ENCODE measurements at places on chromosomes 16 and 17. TPM values are rescaled to one million over a fixed set of nuclear protein-coding genes. Genes with fewer than 3 reads are reported as not detected.
A peak's percentile ranks its signal among the peaks of the same experiment; 100 is the strongest.

DNA sequence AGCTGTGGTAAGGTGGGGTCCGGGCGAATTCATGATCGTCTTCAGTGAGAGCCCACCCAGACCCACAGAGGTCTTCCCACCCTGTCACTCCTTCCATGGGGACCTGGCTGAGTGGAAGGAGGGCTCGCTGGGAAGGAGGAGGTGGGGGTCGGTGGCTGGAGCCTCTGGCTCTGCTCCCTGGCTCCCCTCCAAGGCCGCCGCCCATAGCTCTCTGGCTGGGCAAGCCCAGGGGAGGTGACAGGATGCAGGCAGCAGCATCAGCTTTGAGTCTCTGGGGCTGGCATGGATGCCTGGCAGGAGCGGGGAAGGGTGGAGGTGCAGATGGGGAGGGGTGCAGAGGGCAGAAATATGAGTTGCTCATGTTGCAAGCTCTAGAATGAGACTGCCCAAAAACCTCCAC, 147.0 kb downstream of the ENGASE start:
- DNase-seq, result no peak

- DNase-seq, result no peak
These were observed 58.3 kb downstream of the DUSP14 start for GRCh38 chr17:37547986-37548385.

The CDH16 gene
- not detected for total RNA-seq

The ZKSCAN2 gene
- total RNA-seq, result 3.6 TPM

- no peak for DNase-seq
These were observed 232.1 kb downstream of the MRTFB start for GRCh38 chr16:14303182-14303618.

DNA sequence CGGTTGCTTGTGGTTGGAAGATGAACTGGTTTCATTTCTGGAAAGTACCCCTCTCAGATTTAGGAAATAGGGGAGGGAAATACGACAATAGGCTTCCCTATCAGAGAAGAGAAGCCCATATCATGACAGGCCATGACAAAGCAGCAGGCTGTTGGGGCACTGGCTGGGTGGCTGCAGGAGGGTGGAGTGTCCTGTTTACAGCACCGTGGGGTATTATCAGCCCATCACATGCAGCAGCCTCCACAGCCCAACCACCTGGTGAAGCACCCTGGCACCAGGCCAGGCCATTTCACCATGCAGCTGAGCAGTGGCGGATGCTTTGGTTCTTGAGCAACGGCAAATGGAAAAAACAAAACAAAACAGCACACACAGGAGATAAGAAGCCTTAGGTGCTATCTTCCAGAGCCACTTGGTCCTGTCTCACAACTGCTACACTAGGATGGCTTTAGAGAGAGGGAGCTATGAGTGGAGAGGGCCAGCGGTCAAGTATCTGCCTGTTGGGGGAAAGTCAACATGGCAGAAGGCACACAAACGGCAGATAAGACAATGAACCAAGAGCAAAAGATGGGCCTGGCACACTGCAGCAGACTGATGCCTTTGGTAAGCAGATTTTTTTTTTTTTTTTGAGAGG, 24.2 kb downstream of the FAM117A start:
- peak; percentile 99 for DNase-seq

The KRTAP4-3 gene
- not detected for total RNA-seq

The NPB gene
- total RNA-seq, result 0.79 TPM

The MRPL28 gene
- total RNA-seq, result 29.2 TPM

DNA sequence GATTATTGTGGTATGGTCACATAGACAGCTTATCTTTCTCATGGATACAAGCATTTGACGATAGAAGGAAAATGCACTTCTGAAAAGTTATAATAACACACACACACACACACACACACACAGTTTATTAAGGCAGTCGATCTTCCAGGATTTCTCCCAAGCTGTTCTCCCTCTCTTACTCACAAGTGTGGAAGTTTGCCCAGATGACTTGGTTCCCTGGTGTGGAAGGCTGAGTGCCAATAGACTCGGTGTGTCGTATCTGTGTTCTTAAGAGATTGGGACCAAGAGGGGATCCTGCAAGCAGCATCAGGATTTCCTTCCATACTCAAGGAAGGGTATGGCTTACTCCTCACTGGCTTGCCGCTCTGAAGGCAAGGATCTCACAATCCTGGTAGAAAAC, 279.6 kb downstream of the HS3ST3B1 start:
- DNase-seq, result no peak

DNA sequence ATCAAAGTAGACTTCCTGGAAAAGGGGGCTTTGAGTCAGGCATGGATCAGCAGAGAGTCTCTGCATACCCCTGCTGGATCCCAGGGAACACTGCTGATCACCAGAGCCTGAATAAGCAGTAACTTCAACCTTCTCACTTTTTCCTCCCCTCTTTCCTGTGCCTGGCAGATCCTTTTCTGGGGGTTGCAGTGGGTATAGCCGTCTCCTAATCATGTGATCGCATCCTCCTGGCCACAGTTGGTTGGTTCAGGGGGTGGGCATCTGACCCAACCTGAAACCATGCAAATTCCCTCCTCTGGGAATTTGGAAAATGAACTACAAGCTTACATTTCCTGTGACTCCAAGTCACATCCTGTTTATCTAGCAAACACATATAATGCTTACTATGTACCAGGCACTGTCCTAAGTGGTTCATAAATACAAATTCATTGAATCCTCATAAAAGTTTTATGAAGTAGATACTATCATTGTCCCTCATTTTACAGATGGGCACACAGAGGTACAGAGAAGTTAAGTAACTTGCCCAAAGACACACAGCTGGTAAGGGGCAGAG, 120.3 kb downstream of the AXIN2 start:
- DNase-seq, result no peak

DNA sequence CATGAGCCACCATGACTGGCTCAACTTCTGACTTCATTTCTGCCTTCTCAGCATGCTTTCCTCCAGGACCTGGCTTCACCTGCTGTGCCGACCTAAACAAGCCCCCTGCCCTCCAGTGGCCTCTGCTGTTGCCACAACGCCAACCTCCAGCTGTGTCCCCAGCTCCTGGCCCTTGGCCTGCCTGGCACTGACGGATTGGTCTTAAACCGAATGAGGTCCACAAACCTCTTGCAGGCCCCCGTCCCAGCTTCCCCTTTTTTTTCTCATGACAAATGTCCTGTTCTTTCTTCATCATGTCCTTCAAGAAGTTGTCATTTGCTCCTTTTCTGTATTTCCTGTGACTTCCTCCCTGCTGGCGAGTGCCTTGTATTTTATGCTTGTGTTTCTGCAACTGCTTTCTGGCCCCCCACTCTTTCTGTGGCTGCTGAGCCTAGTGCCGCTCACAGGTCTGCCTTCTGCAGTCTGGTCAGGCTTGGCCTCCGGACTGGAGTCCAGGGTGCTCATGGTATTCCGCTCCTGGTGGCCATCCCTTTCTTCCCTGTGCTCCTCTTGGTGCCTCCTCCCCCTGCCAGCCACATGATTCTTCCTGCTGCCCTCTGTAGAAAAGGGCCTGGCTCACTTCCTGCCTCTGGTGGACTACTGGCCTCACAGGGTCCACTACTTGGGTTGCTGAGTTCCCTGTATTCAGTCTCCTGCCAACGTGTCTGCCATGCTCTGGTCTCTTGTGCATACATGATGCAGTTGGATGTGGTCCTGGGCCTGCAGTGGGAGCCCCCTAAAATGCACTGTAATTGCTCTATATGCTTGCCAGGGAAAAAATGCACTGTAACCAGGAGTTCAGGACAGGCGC, 2.9 kb downstream of the ATP6V0C start:
- no peak for DNase-seq

The SOX15 gene
- total RNA-seq, result 1.1 TPM

DNA sequence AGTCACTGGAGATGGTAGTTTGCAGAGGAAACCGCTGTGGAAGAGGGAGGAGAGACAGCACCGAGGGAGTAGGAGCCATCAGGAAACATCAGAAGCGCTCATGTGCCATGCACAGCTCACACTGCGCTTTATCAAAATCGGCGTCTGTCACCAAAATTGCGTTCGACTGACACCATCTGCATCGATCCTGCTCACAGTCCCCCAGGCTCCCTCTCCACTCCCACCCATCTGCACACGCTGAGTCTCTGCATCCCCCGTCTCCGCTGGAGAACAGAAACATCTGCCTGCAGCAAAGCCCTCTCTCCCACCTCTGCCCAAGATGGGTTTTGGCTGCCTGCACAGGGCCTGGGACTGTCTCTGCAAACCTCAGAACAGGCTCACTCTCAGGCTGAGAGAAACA, 187.5 kb upstream of the RPL38 start:
- DNase-seq, result no peak

The SRL gene
- total RNA-seq, result not detected

DNA sequence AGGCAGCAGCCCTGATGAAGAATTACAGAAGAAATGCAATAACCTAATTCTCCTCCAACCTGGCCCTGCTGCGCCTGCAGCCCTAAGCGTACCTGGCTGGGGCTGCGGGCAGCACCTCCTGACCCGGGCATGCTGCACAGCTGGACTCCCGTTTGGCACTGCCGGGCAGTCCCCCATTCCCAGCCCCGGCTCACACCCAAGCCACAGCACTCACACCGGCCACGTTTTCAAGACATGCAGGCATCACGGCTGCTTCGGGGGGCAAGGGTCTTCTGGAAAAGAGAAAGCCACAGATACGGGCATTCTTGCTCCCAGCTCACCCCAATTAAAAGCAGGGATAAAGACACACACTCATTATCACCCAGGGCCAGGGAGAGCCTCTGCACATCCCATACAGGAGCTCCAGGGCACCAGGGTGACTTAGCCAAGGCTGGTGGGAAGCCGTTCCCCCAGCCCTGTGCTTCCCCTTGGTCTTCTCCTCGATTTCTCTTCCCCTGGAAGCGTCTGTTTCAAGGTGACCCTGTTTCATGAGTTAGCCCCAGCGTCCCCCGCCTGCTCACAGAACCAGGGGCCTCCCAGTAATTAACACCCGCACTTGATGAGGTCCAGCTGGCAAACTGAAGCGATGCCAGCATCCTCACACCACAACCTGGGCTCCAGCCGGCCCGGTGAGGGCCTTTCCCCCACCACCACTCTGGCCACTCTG, 216.7 kb downstream of the C16orf78 start:
- no peak for DNase-seq

DNA sequence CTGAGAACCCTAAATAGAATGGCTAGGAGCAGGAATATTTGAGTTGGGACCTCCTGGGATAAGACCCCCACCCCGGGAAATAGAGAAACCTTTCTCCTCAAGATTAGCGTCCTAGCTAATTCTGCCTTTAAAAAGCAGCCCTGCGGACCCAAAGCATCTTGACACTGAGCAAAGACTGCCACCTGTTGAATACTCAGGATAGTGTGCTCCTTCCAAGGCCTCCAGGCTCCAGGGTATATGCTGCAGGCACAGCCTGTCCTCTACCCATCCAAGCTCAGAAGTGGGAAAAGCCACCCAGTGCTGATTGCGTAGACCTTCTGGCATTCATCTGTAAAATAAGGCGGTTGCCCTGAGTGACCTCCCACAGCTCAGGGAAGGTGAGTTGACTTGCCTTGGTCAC, 456.2 kb upstream of the DYNLRB2 start:
- peak; percentile 38 for DNase-seq

- DNase-seq, result no peak
These were observed 206.5 kb downstream of the RBFOX3 start for GRCh38 chr17:79404136-79404911.

- no peak for DNase-seq
These were observed 19.6 kb downstream of the CCR7 start for GRCh38 chr17:40545660-40546059.

The NPIPB6 gene
- 4.7 TPM for total RNA-seq

- DNase-seq, result peak; percentile 23
These were observed 30.4 kb downstream of the CFDP1 start for GRCh38 chr16:75402821-75403475.

The TBC1D3B gene
- 18.0 TPM for total RNA-seq

DNA sequence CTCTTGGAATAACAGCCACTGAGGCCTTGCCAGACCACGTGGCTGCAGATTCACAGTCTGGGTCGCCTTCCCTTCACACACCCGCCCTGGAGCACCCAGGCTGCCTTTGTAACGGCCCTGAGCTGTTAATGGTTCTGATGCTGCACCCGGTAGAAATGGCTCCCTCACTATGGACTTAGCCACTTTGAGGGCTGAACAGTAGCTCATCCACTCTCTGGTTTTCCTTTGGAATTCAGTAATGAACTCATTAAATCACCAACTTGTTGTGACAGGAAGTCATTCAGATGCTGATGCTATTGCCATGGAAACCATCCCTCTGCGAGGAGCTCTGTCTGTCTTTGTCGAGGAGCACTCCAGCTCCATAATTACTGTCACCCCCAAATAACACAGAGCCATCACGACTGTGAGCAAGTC, 59.2 kb downstream of the CDK5R1 start:
- no peak for DNase-seq

- DNase-seq, result no peak
These were observed 3.0 kb upstream of the CCL1 start for GRCh38 chr17:34366010-34366409.

DNA sequence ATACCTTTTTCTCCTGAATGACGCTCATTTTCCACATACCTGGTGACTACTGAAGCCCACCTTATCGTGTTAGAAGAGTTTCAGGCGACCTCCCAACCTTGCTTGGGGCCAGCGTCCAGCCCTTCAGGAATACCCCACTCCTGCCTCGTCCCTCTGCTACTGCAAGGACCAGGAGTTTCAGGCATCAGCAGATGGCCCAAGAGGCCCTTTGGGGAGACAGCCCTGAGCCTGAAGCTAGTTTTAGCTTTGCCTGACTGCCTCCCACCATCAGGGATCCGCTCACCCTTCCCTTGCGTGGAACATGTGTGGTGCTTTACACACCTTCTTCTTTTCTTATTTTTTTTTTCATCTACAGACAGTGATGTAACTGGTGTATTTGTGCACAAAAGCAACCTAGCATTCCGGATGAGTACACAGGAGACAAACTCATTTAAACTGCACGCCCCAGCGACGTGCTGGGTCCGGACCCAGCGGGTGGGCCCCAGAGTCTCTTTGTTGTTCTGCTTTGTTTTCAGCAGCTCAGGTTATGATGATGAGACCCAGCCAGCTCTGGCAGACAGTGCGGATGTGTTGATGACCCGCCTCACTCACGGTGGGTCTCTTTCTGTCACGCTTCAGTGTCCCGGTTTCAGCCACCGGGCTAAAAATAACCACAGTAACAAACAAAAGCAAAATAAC, 242.4 kb downstream of the C16orf95 start:
- no peak for DNase-seq

DNA sequence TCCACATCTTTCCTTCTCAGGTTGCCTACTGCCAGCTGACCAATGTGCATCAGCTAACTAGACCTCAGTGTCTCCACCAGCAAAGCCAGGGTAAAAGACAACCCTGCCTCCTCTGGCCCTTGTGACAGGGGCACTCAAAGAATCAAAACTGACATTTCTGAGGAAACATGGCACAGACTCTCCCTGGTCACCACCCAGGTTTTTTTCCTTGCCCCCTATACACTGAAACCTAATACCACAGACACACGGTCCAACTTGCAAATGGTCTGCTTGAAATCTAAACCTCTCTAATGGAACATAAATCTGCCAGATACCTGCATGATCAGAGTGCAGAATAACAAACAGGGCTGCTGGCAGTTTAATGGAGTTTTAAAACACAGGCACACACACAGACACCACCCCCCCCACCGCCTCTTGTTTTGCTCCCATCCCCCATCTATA, 19.5 kb upstream of the CORO6 start:
- no peak for DNase-seq

DNA sequence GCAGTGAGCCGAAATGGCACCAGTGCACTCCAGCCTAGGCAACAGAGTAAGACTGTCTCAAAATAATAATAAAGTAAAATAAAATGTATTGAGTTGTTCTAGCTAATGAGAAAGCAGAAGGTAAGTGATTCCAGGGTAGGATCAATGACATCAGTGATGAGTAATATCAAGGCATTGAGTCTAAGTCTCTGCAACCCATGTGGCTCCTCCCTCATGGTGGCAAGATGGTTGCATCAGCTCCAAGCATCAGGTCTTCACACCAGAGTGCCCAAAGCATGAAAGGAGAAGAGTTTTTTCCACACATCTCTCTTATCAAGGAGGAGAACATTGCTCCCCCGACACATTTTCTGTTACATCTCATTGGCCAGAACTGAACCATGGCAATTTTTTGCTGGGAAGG, 34.8 kb upstream of the GAS7 start:
- DNase-seq, result no peak

Measured in CD4-positive, alpha-beta memory T cell (primary cell).